ENCODE measurements at places on chromosomes 3 and 15.

DNA sequence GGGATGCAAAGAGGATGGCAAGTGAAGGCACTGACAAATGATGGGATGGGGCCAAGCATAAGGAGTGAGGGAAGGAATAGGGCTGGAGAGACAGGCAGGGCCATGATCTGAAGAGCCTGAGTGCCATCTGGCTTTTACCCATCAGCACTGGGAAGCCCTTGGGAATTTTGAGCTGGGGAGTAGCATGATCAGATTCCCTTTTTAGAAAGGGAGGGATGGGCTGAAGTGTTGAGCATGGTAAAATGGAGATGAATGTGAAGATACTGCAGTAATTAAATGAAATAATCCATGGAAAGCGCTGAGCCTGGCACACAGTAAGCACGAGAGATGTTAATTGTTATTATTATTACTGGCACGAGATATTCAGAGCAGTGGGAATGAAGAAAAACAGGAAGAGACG lies 9.9 kb downstream of the RBP1 start:
- no peak for DNase-seq

GRCh38 chr3:55615694-55616295 lies 128.7 kb upstream of the WNT5A start:
- no peak for DNase-seq

GRCh38 chr15:80577552-80578205 lies 117.4 kb upstream of the ABHD17C start:
- no peak for DNase-seq

- DNase-seq: no peak
Observed at GRCh38 chr3:178440043-178440442, 96.2 kb upstream of the KCNMB2 start.

DNA sequence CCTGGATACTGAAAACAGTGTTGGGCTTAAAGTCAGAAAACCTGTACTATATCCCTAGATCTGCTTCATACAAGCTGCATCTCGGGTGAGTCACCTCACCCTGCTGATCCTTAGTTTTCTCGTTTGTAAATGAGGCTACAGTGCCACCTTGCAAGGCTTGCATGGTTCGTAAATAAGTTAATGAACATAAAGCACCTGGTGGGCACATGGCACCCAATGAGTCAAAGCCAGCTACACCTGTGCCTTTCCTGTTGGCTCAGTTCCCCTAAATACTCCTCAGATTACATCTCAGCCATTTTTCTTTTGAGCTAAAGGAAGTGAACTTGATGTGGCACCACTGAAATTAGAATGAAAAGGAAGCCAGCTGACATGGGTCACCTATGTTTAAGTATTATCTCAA lies 26.5 kb downstream of the RTP1 start:
- no peak for DNase-seq

- DNase-seq: no peak
Observed at GRCh38 chr15:83565138-83565537, 88.8 kb upstream of the ADAMTSL3 start.

- no peak for DNase-seq
Observed at GRCh38 chr15:74420193-74420905, 13.4 kb downstream of the SEMA7A start.

DNA sequence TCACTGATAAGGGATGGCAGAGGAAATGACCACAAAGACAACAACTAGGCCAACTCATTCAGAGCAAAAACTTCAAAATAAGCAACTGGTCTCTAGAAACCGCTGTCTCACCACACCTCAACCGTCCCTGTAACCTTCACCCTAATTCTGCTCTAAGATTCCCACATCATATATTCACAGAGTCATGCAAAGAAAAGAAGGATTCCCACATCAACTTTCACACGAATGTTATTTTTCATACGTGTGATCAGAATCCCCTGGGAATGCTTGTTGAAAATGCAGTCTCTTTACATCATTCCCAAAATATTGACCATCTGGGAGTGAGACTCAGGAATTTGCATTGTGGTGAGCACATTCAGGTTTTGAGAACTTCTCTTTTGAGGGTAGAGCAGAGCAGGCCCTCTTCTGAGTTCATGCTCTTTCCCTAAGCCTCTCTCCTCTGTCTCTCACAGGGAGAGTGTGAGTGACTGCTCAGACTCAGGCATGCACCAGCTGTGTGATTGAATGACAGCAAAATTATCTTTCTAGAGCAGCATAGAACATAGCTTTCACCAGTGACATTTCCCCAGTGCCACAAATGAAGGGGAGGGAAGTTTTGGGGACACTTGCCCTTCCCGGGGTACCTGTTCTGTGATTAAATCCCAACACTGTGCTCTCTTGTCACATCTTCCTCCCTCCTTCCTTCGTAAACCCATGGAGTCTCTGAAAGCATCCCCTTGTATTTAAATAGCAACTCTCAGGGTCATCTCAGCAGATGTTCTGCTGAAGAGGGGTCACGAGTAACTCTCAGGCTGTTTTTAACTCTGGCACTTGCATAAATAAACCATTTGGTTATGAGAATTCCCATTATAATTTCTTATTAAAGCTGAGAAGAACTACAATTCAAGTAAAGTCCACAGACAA lies 170.9 kb downstream of the PLCL2 start:
- no peak for DNase-seq

- no peak for DNase-seq
Observed at GRCh38 chr3:141110322-141110721, 59.2 kb downstream of the SPSB4 start.

GRCh38 chr3:194604837-194605236 lies 28.4 kb downstream of the TMEM44 start:
- DNase-seq: no peak

DNA sequence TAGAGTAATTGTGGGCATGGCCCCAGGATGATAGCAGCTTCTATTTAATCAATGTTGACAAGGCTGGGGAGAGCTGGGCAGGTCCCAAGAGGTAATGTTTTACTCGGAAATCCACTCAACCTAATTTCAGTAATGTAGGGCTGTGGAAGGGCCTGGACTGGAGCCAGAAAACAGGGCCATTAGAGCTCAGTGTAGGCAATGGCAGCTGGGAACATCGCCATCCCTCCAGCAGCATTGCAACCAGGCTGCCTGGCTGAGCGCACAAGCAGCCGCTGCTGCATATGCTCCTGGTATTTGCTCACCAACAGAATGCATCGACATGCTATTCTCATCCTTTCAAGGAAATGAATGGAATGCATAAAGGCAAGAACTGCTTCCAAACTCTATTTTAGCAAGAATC lies 90.0 kb downstream of the GAP43 start:
- no peak for DNase-seq

- no peak for DNase-seq
Observed at GRCh38 chr3:128006061-128007032, 45.9 kb upstream of the SEC61A1 start.

DNA sequence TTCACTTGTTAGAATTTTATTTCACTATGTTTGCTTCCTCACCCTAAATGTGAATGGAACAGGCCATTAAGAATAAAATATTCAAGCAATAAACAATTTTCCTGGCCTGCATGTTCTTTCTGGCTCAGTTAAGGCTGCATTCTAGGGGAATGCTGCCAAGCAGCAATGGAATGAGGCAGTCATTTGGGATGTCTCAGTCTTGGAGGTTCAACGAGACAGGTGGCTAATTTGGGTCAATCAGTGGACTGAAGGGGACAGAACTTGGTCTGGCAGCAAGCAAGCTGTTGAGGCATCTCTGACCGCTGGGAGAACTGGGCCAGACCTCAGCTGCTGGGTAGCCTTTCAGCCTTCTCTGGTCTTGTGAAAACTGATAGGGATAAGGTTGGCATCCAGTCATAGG lies 241.6 kb downstream of the NLGN1 start:
- no peak for DNase-seq

DNA sequence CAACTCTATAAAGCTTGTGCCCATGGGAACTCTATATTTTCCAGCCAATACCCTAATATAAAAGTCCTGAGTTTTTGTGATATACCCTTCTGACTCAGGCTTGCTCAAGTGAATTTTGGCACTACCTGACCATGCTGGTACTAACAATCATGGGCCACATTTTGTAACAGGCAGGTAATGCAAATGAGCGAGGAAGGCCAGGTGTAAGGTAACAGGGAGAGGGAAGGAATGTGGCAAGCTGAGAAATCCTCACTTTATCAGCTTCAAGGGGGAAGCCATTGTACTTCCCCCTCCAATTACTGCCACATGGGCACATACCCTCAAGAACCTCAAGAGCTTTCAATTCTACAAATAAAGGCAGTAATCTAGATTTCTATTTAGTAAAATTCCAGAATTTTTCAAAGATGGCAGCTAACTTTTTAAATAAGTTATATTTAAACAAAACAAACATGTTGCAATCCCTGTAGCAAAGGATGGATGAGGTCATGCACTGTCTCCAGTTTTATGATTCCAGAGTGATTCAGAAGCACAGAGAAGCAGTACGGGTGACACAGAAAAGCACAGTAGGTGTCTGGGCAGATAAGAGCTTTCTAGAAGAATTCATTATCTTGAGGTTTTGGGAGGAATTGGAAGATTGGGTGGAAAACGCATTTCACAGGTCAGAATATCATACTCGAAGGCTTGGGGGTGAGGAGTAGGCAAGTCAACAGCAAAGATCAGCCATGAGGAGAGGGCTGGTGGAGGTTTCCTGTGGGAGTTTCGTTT lies 87.6 kb downstream of the FOXP1 start:
- no peak for DNase-seq

GRCh38 chr3:43640681-43641080 lies 18.9 kb upstream of the ANO10 start:
- DNase-seq: no peak

- no peak for DNase-seq
Observed at GRCh38 chr15:89391685-89392257, 57.1 kb upstream of the POLG start.

All from vagina (tissue), 2 donors.